HAP-1 (cell line): ENCODE measurements at places on chromosomes 2 and 18.

- no peak for DNase-seq
Measured at GRCh38 chr2:65706411-65706810, 274.0 kb upstream of the SPRED2 start.

GRCh38 chr2:12303181-12304030 lies 413.3 kb upstream of the TRIB2 start:
- no peak for DNase-seq

- DNase-seq: no peak
Measured at GRCh38 chr2:165777522-165778186, 16.4 kb downstream of the GALNT3 start.

GRCh38 chr2:119240311-119241204 lies 16.9 kb downstream of the STEAP3 start:
- DNase-seq: peak; percentile 51

DNA sequence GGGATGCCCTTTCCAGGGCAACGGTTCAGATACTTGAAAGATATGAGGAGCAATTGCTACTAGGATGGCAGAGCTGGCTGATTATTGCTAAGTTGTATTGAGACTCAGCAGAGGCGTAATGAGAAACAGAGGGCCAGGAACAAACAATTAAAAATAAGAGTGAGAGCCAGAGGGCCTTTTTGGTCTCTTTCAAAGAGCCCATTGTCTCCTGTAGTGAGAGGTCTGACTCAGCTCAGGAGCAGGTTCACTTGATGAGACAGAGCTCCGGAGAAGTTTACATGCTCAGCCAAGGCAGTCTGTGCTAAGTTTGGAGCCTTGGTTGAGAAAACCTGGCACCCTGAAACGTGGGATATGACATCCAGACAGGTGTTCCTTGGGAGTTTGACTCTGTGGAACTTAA lies 303.9 kb upstream of the DLGAP1 start:
- no peak for DNase-seq

DNA sequence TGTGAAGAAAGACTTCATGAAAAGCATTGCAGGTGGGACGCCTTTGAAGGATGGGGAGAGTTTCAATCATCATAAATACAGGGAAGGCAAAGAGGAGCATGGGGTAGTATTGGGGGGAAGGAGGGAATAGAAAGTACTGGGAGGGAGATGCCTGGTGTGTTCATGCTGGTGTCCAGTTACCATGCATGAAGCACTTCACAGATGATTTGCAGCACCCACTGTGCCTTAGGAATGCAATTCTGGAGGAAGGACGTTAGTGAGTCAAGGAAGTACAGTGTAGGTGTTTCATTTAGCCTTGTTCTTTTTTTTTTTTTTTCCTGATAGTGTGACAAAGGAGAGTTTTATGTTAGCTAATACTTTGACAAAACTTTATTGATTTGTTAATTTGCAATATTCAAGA lies 36.8 kb downstream of the ADAM23 start:
- DNase-seq: no peak

DNA sequence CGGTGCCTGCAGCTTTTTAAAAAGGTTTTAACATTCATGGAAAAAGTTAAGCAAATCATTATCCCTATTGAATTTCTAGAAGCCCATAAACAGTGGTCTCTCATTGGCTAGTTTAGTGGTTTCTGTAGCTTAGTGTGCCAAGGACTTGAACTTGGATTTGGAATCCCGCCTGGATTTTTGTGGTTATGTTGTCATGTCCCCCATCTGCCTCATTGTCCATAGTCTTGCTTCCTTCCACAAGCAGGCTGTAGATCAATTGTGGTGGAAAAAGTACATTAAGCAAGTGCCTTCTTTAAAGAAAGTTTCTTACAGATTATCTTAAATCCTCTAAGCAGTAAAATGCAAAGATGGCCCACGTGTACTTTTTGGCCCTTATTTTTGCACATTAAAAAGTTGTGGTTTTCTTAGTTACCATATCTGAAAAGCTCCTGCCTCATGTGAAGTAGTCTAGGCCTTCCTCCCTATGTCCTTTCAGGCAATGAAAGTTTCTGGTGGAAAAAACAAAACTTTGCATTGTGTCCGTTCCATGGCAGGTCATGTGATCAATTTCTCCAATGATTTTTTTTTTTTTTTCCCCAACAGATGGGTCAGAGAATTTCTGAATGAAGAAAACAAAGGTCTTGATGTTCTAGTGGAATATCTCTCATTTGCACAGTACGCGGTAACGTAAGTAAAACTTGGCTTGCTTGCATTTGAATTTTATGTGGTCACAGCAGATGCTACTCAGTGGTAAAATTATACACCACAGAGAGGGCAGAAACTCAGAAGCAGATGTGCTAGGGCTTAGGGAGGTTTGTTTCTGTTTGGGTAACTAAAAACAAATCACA lies 158.9 kb downstream of the PRPF40A start:
- peak; percentile 68 for DNase-seq
